NCI-H82 (cell line): ENCODE measurements at places on chromosomes 2 and 18.

- no peak for DNase-seq
These were observed 45.3 kb downstream of the SMAD7 start for GRCh38 chr18:48905513-48905912.

- peak; percentile 97 for DNase-seq
These were observed 27.9 kb upstream of the ODC1 start for GRCh38 chr2:10475811-10476660.

DNA sequence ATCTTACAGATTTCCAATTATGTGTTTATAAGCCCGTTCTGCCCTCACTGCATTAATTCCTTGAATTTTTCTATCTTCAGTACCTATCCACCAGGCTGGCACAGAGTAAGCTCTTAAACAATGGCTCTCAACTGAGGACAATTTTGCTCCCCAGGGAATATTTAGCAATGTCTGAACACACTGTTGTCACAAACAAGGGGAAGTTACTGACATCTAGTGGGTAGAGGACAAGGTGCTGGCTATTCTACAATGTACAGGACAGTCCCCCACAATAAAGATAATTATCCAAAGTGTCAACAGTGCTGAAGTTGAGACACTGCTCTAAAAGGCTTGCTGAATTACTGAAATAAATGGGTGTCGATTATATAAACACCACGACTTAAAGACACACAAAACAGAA, 5.0 kb downstream of the NDUFS1 start:
- DNase-seq: peak; percentile 60

- peak; percentile 62 for DNase-seq
These were observed 10.2 kb downstream of the PREPL start for GRCh38 chr2:44351088-44351487.
